Esophagus muscularis mucosa (tissue), 4 donors: ENCODE measurements at places on chromosomes 16 and 17. TPM values are rescaled to one million over a fixed set of nuclear protein-coding genes. Genes with fewer than 3 reads are reported as not detected.

The PKMYT1 gene
- not detected for total RNA-seq

The PPP1R27 gene
- not detected for total RNA-seq

The NEUROD2 gene
- not detected for total RNA-seq

The CD300LG gene
- total RNA-seq: 0.83 TPM

The ATP2C2 gene
- not detected for total RNA-seq

The TM4SF5 gene
- not detected for total RNA-seq

The CES4A gene
- 2.8 TPM for total RNA-seq

The OR1A1 gene
- not detected for total RNA-seq

DNA sequence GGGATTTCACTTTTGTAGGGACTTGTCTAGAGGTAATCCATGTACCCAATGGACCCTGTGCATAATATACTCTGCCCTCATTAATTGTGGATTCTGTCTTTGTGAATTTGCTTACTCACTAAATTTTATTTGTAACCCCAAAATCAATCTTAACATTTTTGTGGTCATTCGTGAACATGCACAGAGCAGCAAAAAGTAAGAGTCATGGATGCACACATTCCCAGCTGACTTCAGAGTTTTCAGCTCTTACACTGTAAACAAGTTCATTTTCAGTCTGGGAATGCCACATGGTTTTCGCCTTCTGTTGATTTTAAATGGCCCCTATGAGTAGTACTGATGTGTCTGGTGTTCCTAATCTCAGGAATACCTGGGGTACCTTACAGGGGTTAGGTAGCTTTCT lies 24.3 kb downstream of the TAC4 start:
- H3K36me3 ChIP-seq: peaks cover 38% of the 10 kb centered on the region
- no peak for DNase-seq
- H3K4me3 ChIP-seq: no peak overlapping the region
- H3K27ac ChIP-seq: no peak overlapping the region

DNA sequence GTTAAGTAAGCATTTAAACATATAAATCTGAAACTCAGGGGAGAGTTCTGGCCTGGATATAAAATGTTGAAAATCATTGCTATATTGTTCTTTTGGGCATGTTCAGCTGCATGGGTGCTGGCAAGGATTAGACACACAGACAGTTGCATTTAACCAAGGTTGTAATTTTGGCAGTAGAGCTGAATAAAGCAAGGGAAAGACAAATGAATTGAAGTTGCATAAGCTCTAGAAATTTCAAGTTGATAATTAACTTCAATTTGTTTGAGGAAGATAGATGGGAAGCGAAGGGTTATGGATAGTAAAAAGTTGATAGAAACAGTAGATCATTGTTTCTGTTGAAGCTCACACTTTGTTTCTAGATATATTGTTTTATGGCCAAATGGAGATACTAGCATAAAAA lies 97.2 kb upstream of the KCNJ18 start:
- DNase-seq: no peak
- H3K36me3 ChIP-seq: no peaks in the 10 kb centered on the region
- H3K27ac ChIP-seq: no peak overlapping the region
- no peaks in the 10 kb centered on the region for H3K4me1 ChIP-seq
- no peak overlapping the region for H3K4me3 ChIP-seq

- peaks cover 17% of the 10 kb centered on the region for H3K36me3 ChIP-seq
- H3K4me1 ChIP-seq: peaks cover 49% of the 10 kb centered on the region
- H3K27me3 ChIP-seq: no peaks in the 10 kb centered on the region
Measured at GRCh38 chr17:47694581-47695428, 844 bp downstream of the TBKBP1 start.

GRCh38 chr16:77946823-77947222 lies 75.5 kb upstream of the CLEC3A start:
- no peak overlapping the region for H3K27ac ChIP-seq
- H3K36me3 ChIP-seq: no peaks in the 10 kb centered on the region
- peaks cover 31% of the 10 kb centered on the region for H3K27me3 ChIP-seq
- no peaks in the 10 kb centered on the region for H3K4me1 ChIP-seq

DNA sequence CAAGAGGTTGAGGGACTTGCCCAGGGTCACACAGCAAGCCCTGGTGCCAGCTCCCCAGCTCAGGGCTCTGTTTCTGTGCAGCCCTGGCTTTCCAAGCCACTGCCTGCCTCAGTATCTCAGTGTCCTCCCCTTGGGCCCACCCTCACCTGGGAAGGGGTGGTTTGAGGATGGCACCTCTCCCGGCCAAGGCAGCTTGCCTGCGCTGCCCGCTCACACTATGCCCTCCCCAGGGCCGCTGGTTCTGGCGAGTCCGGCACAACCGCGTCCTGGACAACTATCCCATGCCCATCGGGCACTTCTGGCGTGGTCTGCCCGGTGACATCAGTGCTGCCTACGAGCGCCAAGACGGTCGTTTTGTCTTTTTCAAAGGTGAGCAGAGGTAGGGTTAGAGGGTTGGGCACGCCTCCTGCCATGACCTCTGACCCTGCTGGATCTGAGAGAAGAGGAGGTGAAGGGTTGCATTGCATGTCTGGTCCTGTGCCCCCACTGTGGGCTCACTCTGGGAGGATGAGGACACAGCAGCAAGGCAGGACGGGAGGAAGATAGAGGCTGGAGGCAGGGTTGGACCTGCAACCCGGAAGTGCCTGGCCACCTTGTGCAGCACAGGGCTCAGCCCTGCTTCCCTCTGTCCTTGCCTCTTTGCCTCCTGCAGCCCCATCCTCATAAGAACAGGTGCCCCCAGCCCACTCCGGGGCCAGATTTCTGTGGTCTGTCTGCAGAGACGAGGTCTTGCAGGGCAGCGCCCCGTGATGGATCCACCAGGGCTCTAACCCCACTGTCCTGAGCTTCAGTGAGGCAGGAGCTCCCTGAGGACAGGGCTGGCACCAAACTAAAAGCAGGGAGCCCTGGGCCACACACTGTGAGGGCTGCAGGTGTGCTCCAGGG lies 16.7 kb downstream of the MMP15 start:
- DNase-seq: no peak
- H3K27ac ChIP-seq: no peak overlapping the region
- H3K36me3 ChIP-seq: peaks cover 81% of the 10 kb centered on the region
- no peaks in the 10 kb centered on the region for H3K4me1 ChIP-seq

DNA sequence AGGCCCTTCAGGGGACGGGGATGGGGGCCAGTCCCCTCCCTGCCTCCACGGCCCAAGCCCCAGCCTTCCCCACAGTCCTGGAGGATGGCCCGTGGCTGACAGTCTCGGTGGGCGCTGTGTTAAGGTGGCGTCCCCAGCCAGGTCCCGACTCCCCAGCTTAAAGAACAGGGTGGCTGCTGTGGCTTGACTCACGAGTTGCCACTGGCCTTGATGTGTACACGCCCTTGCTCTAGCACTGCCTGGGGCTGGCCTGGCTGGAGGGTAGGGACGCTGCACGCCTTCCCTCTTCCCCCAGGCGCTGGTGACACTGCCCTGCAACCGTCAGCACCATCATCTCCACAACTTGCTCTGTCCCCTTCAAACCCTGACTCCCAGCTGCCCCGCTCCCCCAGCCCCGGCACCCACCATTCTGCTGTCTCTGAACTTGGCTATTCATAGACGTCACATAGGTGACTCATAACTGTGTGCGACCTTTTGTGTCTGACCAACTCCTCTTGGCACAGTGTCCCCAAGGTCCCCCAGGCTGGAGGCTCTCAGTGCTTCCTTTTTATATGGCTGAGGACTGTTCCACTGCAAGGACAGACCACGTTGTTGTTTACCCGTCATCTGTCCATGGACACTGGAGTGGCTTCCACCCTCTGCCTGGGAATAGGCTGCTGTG lies 6.3 kb downstream of the GNPTG start:
- no peak overlapping the region for H3K27ac ChIP-seq
- no peak overlapping the region for H3K4me3 ChIP-seq
- DNase-seq: no peak
- no peaks in the 10 kb centered on the region for H3K27me3 ChIP-seq

DNA sequence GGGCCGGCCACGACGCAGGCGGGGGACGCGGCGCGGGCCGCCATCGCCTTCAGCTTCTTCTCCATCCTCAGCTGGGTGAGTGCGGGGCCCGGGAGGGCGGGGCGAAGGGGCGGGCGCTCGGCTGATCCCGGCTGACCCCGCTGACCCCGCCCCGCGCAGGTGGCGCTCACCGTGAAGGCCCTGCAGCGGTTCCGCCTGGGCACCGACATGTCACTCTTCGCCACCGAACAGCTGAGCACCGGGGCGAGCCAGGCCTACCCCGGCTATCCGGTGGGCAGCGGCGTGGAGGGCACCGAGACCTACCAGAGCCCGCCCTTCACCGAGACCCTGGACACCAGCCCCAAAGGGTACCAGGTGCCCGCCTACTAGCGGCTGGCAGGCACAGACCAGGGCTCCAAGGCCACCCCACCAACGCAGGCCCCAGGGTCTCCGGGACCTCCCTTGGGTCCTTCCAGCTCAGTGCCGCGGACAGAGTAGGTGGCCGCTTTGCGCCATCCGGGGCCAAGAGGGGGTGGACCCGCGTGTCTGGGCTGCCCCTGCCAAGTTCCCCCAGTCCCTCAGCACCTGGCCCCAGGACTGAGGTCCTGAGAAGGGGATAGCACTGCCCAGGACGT lies 3.0 kb downstream of the SYNGR3 start:
- H3K27ac ChIP-seq: no peak overlapping the region
- H3K4me1 ChIP-seq: peaks cover 26% of the 10 kb centered on the region
- peaks cover 6% of the 10 kb centered on the region for H3K36me3 ChIP-seq

- no peaks in the 10 kb centered on the region for H3K27me3 ChIP-seq
- no peak for DNase-seq
- no peak overlapping the region for H3K27ac ChIP-seq
- no peaks in the 10 kb centered on the region for H3K36me3 ChIP-seq
- H3K4me1 ChIP-seq: peaks cover 5% of the 10 kb centered on the region
- H3K4me3 ChIP-seq: no peak overlapping the region
Measured at GRCh38 chr17:76599694-76600460, 14.2 kb upstream of the ST6GALNAC2 start.

- H3K4me3 ChIP-seq: no peak overlapping the region
- no peaks in the 10 kb centered on the region for H3K27me3 ChIP-seq
Measured at GRCh38 chr16:75239542-75240122, 11.8 kb downstream of the BCAR1 start.

DNA sequence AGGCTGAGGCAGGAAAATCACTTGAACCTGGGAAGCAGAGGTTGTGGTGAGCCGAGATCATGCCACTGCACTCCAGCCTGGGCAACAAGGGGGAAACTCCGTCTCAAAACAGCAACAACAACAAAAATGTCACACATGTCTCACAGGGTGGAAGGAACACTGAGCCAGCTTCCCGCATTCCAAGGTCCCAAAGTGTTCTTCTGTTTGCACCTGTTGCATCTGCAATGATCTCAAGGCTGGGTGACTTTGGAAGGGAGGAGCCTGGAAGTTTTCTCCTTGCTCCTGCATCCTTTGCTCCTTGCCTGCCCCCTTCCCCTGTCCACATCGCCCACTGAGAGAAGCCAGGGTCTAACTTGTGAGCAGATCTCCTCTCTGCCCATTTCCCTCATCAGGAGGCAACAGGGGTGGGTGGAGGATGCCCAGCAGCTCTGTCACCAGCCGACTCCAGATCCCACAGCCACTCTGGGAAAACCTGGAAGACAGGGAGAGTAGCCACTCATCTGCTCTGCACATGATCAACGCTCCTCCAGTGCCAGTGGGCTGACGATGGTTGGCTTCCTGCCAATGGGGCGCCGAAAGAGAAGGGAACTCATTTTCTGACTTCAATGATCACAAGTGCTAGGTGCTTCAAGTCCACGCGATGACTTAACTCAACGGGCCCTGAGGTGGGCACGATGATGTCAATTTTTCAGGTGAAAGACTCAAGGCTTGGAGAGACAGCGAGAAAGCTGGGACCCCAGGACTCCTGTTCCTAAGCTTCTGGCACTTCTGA lies 12.6 kb downstream of the CHST6 start:
- DNase-seq: no peak
- no peak overlapping the region for H3K4me3 ChIP-seq
- H3K27me3 ChIP-seq: no peaks in the 10 kb centered on the region
- H3K27ac ChIP-seq: no peak overlapping the region
- no peaks in the 10 kb centered on the region for H3K4me1 ChIP-seq
- no peaks in the 10 kb centered on the region for H3K36me3 ChIP-seq

GRCh38 chr16:24609417-24609739 lies 70.0 kb downstream of the RBBP6 start:
- peak overlapping the region; percentile 47 for H3K4me3 ChIP-seq
- H3K36me3 ChIP-seq: no peaks in the 10 kb centered on the region
- peaks cover 17% of the 10 kb centered on the region for H3K4me1 ChIP-seq

- DNase-seq: no peak
- H3K27me3 ChIP-seq: no peaks in the 10 kb centered on the region
- H3K36me3 ChIP-seq: no peaks in the 10 kb centered on the region
Measured at GRCh38 chr17:54527941-54528340, 372.7 kb upstream of the TOM1L1 start.

DNA sequence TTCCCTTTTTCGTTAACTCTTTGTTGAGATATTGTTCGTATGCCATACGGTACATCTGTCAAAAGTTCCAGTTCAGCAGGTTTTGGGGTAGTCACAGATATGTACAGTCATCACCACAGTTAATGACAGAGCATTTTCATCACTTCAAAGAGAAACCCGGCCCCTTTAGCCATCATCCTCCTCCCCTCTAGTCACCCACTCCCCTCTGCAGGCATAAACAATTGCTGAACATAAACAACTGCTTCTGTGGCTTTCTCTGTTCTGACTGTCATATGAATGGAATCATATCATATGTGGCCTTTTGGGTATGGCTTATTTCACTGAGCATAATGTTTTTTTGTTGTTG lies 59.3 kb downstream of the RNF213 start:
- no peak for DNase-seq
- H3K4me1 ChIP-seq: no peaks in the 10 kb centered on the region
- no peak overlapping the region for H3K4me3 ChIP-seq
- no peak overlapping the region for H3K27ac ChIP-seq
- peaks cover 93% of the 10 kb centered on the region for H3K36me3 ChIP-seq
- no peaks in the 10 kb centered on the region for H3K27me3 ChIP-seq

DNA sequence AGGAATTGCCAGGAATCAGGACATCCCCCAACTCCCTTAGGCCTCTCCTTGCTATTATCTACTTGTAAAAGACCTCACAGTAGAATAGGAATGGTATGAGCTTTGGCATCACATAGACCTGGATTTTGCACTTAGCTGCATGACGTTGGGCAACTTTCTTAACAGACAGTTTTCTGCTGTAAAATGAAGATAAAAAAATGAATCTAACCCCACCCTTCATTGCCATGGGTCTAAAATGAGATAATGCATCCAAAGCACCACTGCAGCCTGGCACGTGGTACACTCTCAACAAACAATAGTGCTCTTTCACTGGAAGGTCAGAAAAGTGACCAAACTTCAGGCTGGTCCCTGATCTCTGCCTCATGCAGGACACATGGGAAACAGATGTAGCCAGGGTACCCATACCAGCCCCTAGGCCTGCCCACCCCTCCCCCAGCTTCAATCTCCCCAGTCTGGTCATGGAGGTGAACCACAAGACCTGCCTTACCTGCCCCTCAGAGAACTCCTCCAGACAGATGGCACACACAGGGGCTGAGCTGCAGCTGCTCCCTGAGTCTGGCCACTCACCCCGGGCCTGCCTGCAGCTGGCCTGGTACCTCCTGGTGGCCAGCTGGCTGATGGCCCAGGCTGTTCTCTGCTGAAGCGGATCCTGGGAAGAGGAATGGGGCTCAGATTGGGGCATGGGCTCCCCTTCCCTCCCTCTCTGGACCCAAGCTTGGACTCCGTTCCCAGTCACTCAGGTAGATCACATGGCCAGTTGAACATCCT lies 8.5 kb upstream of the SUPT4H1 start:
- no peaks in the 10 kb centered on the region for H3K36me3 ChIP-seq
- H3K27me3 ChIP-seq: no peaks in the 10 kb centered on the region
- H3K27ac ChIP-seq: no peak overlapping the region
